ENCODE measurements at places on chromosomes 7 and 10.

- DNase-seq = no peak
Measured at GRCh38 chr10:79994556-79994955, 45.7 kb upstream of the SFTPD start.

DNA sequence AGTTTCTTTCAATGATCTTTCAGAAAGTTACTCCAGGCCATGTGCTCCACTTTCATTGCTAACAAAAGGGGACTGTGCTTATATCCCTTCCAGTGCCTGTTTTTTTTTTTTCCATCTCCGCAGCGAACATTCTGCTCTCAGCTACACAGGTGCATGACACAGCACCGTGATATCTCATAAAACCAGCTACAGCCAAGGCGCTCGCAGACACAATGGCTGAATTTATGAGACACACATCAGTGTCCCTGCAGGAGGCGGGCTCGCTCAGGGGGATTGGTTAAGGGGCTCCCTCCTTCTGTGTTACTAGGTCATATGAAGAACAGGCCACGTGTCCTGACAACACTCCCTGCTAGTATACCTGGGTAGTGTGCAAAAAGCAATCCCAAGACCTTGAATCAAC lies 245.5 kb downstream of the SKAP2 start:
- DNase-seq = no peak

GRCh38 chr10:25522946-25523608 lies 348.3 kb downstream of the GPR158 start:
- no peak for DNase-seq

DNA sequence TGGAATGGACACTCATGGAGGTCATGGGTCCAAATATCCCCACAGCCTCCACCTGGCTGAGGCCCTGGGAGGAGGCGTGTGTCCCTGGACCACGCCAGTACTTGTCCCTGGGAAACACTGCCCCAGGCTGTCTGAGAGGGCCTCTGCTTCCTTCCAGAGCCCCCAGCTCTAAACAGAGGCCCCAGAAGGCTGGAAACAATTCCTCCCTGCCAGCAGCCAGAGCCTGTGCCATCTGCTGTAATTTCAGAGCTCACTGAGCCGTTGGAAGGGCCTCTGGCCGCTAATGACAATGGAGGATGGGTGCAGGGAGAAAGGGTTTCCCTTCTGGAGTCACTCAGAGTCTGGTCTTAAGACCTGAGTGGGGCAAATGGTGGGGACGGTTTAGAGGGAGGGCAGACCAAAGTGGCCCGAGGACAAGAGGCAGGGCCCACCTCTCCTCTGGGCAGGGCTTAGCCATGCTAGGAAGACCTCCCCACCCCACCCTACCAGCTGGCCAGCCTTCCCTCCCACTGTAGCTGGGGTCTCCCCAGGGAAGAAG lies 7.1 kb downstream of the CHAT start:
- DNase-seq = no peak

GRCh38 chr10:58718596-58718995 lies 205.9 kb downstream of the BICC1 start:
- no peak for DNase-seq

DNA sequence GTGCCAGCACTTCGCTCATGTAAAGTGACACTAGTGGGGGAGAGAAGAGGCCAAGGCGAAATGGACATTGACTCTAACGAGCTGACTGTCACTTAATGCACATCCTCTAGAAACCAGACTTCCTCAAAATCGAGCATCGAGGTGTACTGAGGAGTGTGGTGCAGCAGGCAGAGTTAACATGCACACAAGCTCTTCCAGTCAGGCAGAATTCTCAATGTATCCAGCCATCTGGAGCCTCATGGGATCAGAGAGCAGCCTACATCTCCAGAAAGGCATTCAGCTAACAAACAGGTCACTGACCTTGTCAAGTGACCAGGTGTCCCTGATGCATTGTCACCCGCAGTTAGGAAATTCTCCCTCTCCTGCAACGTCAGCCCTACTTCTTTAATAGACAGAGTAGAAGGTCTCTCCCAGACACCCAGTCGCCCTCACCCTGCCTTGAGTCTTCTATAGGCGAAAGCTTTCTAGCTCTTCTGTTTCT lies 259.8 kb upstream of the AOAH start:
- no peak for DNase-seq

- DNase-seq = no peak
Measured at GRCh38 chr7:121541457-121541856, 145.3 kb upstream of the FAM3C start.

DNA sequence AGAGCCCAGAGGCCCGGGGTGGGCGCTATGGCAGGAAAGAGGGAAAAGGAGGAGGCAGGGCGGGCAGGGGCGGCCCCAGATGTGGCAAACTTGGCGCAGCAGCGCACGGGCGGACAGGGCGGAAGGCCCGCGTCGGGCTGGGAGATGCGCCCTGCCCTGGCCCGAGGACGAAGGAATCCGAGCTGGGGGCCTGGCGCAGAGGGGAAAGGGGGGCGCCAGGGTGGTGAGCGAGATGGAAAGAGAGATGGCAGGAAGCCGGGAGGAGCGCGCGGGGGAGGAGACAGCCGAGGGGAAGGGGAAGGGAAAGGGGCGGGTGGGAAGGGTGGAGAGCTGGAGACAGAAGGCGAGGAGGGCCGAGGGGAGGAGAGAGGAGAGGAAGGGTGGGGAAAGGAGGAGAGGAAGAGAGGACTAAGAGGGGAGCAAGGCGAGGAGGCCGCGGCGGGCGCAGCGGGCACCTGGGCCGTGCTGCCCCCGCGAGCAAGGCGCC lies at the start of gene MARVELD1:
Gene MARVELD1 (plus strand): TSS at position 392 of the 487 bp plus-strand sequence. CDS start 147 bp downstream, outside the sequence.
- DNase-seq = no peak

DNA sequence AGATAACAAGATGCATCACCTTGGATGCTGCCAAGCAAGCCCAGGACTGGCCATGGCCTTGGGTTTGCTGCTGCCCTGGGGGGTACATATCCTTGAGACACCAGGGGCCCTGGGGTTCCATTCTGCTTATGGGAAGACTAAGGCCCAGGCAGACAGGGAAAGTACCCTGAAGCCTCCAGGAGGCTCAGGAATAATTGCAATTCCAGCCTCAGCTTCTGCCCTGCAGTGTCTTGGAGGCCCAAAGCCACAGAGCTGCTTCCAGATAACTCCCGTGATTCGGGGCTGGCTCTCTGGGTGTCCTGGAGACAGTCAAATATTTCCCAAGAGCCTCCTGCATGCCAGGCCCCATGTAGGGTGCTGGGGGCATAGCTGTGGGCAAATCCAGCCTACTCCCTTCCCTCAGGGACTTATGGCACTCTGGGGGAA lies 22.6 kb downstream of the MYL10 start:
- DNase-seq = no peak

GRCh38 chr10:110083884-110084283 lies 76.1 kb downstream of the ADD3 start:
- peak; percentile 50 for DNase-seq

GRCh38 chr10:12422189-12422588 lies 72.8 kb downstream of the CAMK1D start:
- no peak for DNase-seq

DNA sequence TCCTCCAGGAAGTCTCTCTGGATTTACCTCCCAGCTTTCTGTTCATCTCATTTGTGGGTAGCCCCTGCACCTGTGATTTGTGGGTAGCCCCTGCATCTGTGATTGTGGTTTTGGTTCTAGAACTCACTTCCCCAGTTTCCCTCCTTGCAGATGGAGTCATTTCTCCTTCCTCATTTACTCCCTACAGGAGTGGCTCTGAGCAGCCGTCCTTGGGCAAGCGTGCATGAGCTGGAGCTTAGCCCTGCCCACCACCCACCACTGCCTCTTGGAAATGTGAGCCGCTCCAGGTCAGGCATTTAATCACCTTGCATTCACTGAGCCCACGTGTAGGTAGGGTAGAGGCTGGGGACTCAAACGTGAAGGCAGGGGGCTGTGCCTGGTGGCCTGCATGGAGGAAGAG lies 8.2 kb downstream of the COL26A1 start:
- DNase-seq = no peak

- no peak for DNase-seq
Measured at GRCh38 chr10:101032637-101033224, 1.7 kb downstream of the SFXN3 start.

GRCh38 chr7:30062587-30062986 lies 34.4 kb downstream of the PLEKHA8 start:
- DNase-seq = peak; percentile 51

DNA sequence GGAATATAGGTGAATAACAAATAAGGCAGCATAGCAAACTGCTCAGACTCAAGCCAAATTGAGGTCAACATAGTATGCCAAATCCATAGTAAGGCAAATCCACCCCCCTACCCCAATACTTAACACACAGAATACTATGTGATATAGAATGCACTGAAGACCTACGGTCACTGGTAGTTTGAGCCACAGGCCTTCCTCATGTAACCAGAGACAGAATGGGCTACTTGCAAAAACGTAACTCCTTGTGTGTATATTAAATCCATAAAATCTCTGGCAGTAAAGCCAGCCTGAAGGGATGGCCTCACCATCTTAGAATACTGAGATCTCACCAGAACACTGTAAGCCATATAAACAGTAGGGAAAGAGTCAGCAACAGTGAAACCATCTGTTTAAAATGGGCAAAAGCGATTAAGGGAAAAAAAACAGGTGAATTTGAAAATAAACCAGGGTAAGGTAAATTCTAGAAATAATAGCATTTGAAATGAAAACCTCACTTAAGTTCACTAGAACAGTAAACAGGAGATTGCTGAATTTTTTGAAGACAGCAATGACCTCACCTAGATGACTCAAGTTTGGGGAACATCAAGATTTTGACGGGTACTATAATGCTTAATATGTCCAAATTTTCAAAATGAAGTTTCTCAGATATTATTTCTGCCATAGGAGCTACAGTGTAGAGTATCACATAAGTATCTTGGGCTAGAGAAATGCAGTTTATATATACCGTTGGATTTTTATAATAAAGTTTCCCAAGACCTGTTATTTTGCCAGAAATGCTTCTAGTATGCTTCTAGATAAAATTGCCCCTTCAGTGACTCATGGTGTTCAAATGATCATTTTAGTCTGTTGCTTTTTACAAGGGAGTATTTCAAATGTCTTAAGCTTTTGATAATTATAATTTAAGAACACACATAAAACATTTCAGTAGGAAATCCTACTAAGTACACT lies 13.9 kb downstream of the HNRNPA2B1 start:
- DNase-seq = no peak

GRCh38 chr10:129020651-129021330 lies 446.2 kb upstream of the MGMT start:
- no peak for DNase-seq

- no peak for DNase-seq
Measured at GRCh38 chr10:74752371-74753040, 73.9 kb upstream of the KAT6B start.

GRCh38 chr7:98387544-98388226 lies 13.2 kb downstream of the BAIAP2L1 start:
- no peak for DNase-seq

GRCh38 chr10:14736600-14737081 lies 38.1 kb downstream of the FAM107B start:
- no peak for DNase-seq

DNA sequence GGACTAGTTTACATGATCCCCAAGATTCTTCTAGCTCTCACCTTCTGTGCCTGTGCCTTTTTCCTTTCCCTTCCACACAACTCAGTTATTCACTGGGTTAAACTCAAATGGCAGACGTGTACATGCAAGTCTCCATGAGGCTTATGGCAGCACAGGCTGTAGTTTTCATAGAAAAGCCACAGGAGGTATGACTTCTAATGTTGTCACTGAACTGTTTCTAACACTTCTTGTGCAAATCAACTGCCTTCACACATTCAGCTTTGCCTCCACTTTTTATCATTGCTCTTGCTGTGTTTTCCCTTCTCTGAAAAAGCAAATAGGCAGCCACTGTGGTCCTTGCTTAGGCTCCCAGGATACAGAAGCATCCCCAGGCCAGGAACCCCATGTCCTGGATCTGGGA lies 5.3 kb upstream of the GIMAP5 start:
- no peak for DNase-seq

DNA sequence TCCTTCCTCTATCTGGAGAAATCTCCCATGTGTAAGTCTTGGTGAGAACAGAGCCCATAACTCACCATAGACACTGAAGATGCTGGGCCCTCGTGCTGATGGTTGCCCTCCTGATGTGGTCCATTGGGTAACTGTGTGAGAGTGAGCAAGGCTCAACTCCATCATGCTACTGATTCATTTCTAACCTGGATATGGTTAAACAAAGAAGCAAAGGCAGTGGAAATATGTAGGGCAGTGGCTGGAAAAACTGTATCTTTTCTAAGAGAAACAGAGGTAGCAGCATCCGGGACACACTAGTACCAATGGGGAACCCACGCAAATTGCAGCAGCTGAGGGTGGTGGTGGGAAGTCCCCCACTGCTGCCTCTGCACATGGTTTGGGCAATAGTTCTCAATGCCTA lies 221.7 kb downstream of the KLF6 start:
- DNase-seq = no peak

GRCh38 chr7:50147951-50148808 lies 55.1 kb upstream of the ZPBP start:
- no peak for DNase-seq

- DNase-seq = no peak
Measured at GRCh38 chr7:94003446-94004023, 620 bp downstream of the BET1 start.

GRCh38 chr7:23691320-23691719 lies 11.3 kb downstream of the FAM221A start:
- no peak for DNase-seq

DNA sequence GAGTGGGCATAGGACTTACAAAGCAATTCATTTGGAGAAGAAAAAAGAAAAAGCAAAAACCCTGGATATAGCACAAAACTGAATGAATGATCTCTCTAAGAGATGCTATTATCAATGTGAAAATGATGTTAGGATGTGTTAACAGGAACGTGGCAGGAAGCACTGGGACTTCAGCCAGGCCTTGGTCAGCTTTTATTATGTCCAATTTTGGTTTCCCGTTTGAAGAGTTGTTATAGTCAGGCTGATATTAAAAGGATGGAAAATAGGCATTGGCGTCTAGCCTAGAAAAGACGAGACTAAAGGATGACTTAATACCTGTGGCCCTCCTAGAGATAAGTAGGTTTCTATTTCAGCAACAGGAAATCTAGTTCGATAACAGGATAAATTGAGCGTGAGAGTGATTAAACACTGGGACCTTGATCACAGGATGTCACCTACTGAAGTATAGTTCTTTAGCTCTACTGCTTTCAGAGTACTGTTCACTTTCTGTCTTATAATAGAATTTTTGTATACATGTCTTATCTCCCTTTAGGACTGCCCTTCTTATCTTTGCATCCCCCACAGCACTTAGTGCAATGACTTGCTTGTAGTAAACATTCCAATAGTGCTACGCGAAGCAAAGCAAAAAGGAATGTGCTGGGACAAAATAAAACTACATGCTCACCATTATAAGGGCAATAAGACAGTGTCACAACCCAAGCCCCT lies 99.8 kb upstream of the AGBL3 start:
- no peak for DNase-seq

GRCh38 chr7:147941381-147941780 lies 649.2 kb upstream of the C7orf33 start:
- DNase-seq = no peak

- no peak for DNase-seq
Measured at GRCh38 chr10:30114881-30115625, 55.7 kb upstream of the JCAD start.

DNA sequence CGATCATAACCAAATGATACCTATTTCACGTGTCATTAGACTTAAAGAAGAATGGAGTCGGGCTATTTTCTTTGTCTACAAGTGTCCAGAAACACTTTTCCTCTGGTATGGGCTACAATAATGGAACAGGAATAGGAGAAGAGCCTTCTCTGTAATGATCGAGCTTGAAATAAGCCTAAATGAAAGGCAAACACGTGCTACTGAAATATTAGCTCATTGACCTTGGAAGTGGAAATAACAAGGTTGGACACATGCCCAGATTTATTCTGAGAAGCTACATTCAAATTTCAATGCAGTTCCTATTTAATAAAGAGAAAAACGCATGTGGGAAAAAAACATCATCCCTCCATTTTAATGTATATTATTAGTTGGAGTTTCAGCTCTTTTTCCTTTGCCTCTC lies 254.7 kb upstream of the PTER start:
- no peak for DNase-seq

All from hematopoietic multipotent progenitor cell treated with erythropoietin and hydrocortisone succinate and interleukin-3 and kit ligand, for 15 days (in vitro differentiated cells).